ENCODE measurements at places on chromosomes 5 and 9.

GRCh38 chr9:109986521-109986991, 206.6 kb downstream of the PALM2AKAP2 start:
- no peak for DNase-seq

GRCh38 chr9:115593587-115594091, 475.7 kb upstream of the TNC start:
- DNase-seq, result no peak

DNA sequence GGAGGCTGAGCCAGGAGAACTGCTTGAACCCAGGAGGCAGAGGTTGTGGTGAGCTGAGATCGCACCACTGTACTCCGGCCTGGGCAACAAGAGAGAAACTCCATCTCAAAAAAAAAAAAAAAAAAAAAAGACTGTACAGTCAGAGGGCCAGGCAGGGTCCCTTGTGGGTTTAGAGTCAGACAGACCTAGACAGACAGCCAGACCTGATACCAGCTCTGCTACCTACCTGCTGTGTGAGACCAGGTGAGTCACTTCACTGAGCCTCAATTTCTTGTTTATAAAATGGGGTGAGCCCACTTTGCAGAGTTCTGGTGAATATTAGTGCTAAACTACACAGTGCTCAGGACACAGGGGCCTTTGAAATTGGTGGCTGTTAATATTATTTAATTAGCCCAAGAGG, 19.7 kb downstream of the TRIM14 start:
- DNase-seq, result no peak

DNA sequence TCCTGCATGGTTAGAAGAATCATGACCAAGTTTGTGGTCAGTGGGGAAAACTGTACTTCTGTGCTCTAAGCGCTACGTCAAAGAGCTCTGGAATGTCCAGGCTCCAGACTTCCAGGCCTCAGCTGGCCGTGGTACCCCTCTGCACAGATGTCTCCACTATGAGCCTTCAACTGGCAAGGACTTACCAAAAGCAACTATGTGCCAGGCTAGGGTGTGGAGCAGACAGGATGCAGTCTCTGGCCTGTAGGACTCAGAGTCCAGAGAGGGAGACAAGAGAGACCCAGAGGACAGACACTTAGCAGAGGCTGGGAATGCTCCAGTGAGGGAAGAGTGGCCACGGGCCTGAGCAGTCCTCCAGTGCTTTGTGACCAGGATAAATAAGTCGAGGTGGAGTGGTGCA, 31.0 kb upstream of the TCF7 start:
- no peak for DNase-seq

GRCh38 chr5:71662381-71662780, 56.7 kb upstream of the CARTPT start:
- DNase-seq, result no peak

- DNase-seq, result no peak
Observed at GRCh38 chr5:170164921-170165320, 59.2 kb downstream of the FOXI1 start.

GRCh38 chr5:34450338-34450737, 205.8 kb upstream of the RAI14 start:
- DNase-seq, result no peak

GRCh38 chr5:93273176-93273575, 307.8 kb downstream of the NR2F1-AS1 start:
- DNase-seq, result no peak

Measured in large intestine (tissue), 12 donors.